Occipital lobe (tissue), 3 donors: ENCODE measurements at places on chromosomes 7 and 10. TPM values are rescaled to one million over a fixed set of nuclear protein-coding genes. Genes with fewer than 3 reads are reported as not detected.

AUTS2 gene
- 95.3 TPM for total RNA-seq

- DNase-seq = no peak
Measured at GRCh38 chr7:15906436-15906835, 220.0 kb upstream of the MEOX2 start.

SLC13A4 gene
- total RNA-seq = 7.6 TPM

GIMAP1 gene
- 0.94 TPM for total RNA-seq

- no peak for DNase-seq
Measured at GRCh38 chr7:12244129-12244528, 33.0 kb downstream of the TMEM106B start.

DNA sequence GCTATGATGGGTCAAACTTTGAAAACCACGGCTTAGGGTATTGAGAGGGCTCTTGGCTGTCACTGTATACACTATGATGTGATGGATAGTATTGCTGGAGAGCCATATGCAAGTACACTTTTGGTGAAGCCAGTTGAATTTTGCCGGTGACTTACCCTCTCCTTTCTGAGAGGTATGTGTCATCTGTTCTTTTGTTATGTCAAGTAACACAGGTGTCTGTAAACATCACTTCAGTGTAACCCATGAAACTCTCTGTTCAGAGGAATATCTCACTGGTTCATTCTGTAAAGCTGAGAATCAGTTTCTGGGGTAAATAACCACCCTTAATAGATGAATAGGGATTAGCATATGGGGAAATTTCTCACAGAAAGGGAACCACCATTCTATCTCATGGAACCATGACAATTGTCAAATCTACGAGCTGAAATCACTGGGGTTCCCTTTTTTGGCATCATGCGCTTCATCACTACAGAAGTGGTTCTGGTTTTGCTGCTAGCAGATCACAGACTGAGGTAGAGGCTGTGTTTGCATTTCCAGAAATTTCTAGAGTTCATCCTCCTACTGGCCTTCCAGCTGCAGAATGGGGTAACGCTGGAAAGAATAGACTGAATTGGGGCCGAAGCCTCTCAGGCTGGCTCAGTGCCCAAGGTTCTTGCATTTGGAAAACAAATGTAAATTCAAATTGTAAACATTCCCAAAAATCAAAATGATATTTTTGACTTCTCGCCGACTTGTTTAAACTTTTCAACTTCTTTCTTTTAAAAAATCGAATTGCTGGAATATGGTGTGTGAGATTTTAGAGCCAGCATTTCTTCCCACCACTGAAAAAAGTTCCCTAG lies 83.3 kb upstream of the CREB5 start:
- no peak for DNase-seq

GRCh38 chr7:132407764-132408163 lies 168.5 kb downstream of the PLXNA4 start:
- no peak for DNase-seq

GRCh38 chr10:97468162-97468561 lies 22.2 kb downstream of the ZDHHC16 start:
- no peak for DNase-seq

- DNase-seq = no peak
Measured at GRCh38 chr10:14945108-14945507, 8.8 kb downstream of the DCLRE1C start.

OR2A2 gene
- total RNA-seq = not detected

- peak; percentile 31 for DNase-seq
Measured at GRCh38 chr10:36725581-36726520, 399.5 kb upstream of the ANKRD30A start.
